ENCODE measurements at places on chromosomes 16 and 17. TPM values are rescaled to one million over a fixed set of nuclear protein-coding genes. Genes with fewer than 3 reads are reported as not detected.

Gene TNFRSF13B
- total RNA-seq, result not detected

DNA sequence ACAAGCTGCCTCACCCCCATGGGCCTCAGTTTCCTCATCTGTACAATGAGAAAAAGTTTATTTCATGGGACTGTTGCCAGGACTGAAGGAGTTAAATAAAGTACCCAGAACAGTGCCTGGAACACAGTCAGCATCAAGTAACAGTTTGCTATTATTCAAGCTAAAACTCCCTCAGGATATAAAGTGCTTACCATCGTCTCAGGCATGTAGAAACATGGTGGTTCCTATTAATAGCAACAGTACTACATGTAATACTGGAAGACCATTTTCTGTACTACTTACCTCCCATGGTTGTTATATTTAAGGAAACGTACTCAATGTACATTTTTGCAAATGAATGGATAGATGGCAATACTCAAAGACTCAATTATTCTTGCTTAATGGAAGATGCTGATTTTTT is 93.4 kb downstream of the NCOR1 start:
- DNase-seq, result no peak

GRCh38 chr17:59762049-59762823 is 54.8 kb downstream of the VMP1 start:
- DNase-seq, result no peak

Gene SLC22A31
- total RNA-seq, result not detected

- DNase-seq, result no peak
Measured at GRCh38 chr17:35069311-35069710, 5.8 kb upstream of the RFFL start.

- DNase-seq, result no peak
Measured at GRCh38 chr16:66116163-66117002, 250.1 kb upstream of the CDH5 start.

DNA sequence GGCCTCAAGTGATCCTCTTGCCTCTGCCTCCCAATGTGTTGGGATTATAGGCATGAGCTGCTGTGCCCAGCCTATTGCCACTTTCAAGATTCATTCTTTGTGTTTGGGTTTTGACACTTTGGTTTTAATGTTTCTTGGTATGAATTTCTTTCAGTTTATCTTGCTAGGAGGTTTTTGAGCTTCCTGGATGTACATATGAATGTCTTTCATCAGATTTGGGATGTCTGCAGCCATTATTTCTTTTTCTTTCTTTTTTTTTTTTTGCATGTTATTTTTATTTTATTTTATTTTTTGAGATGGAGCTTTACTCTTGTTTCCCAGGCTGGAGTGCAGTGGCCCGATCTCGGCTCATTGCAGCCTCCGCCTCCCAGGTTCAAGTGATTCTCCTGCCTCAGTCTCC is 18.5 kb downstream of the MRPL45 start:
- no peak for DNase-seq

GRCh38 chr17:8681170-8681949 is 50.8 kb upstream of the MYH10 start:
- peak; percentile 66 for DNase-seq

Gene OR1F1
- not detected for total RNA-seq

Data from stomach (tissue), 19 donors.